Subcutaneous preadipocyte (primary cell): ENCODE measurements at places on chromosomes 13 and 19. TPM values are rescaled to one million over a fixed set of nuclear protein-coding genes. Genes with fewer than 3 reads are reported as not detected.

Gene LRRC25
- total RNA-seq: not detected in 2 replicates

Gene FBN3
- total RNA-seq: not detected in 2 replicates

Gene CNOT3
- 7.3 and 9.2 TPM in 2 replicates for total RNA-seq

Gene CEACAM7
- not detected in 2 replicates for total RNA-seq

Gene PRR19
- under 0.01 and 0.20 TPM in 2 replicates for total RNA-seq

Gene RNF126
- 37.5 and 48.5 TPM in 2 replicates for total RNA-seq

Gene DIRAS1
- 0.78 and 3.7 TPM in 2 replicates for total RNA-seq

Gene NALCN
- total RNA-seq: under 0.01 and 0.39 TPM in 2 replicates

Gene FCAR
- not detected in 2 replicates for total RNA-seq

Gene ANGPTL4
- total RNA-seq: 20.5 and 21.7 TPM in 2 replicates

Gene ALOX5AP
- not detected in 2 replicates for total RNA-seq

Gene TMEM272
- not detected in 2 replicates for total RNA-seq

Gene POP4
- 75.5 and 89.7 TPM in 2 replicates for total RNA-seq

Gene TRPM4
- 14.1 and 14.3 TPM in 2 replicates for total RNA-seq

Gene CCDC8
- 15.4 and 20.9 TPM in 2 replicates for total RNA-seq

Gene ZNF536
- total RNA-seq: not detected in 2 replicates

Gene DAZAP1
- total RNA-seq: 49.6 and 88.9 TPM in 2 replicates

Gene BCAM
- 1.8 and 2.2 TPM in 2 replicates for total RNA-seq

Gene MATK
- total RNA-seq: under 0.01 and 0.98 TPM in 2 replicates

Gene ONECUT3
- not detected in 2 replicates for total RNA-seq

Gene MEDAG
- 22.1 and 55.1 TPM in 2 replicates for total RNA-seq

Gene APC2
- total RNA-seq: under 0.01 and 0.37 TPM in 2 replicates

Gene NPAS1
- 0.39 and 1.8 TPM in 2 replicates for total RNA-seq

Gene USHBP1
- under 0.01 TPM in 1 of 2 replicates, not detected in the other for total RNA-seq

Gene DACT3
- total RNA-seq: 1.1 and 2.2 TPM in 2 replicates

Gene RASL11A
- total RNA-seq: 8.0 and 12.5 TPM in 2 replicates

Gene LRG1
- under 0.01 TPM in 1 of 2 replicates, not detected in the other for total RNA-seq

Gene ZNF586
- 9.6 and 12.3 TPM in 2 replicates for total RNA-seq

Gene NLRP9
- not detected in 2 replicates for total RNA-seq

Gene TINCR
- under 0.01 TPM in 1 of 2 replicates, not detected in the other for total RNA-seq

Gene LILRA1
- not detected in 2 replicates for total RNA-seq

Gene GFY
- total RNA-seq: not detected in 2 replicates
